ENCODE measurements at places on chromosomes 1 and 21.

DNA sequence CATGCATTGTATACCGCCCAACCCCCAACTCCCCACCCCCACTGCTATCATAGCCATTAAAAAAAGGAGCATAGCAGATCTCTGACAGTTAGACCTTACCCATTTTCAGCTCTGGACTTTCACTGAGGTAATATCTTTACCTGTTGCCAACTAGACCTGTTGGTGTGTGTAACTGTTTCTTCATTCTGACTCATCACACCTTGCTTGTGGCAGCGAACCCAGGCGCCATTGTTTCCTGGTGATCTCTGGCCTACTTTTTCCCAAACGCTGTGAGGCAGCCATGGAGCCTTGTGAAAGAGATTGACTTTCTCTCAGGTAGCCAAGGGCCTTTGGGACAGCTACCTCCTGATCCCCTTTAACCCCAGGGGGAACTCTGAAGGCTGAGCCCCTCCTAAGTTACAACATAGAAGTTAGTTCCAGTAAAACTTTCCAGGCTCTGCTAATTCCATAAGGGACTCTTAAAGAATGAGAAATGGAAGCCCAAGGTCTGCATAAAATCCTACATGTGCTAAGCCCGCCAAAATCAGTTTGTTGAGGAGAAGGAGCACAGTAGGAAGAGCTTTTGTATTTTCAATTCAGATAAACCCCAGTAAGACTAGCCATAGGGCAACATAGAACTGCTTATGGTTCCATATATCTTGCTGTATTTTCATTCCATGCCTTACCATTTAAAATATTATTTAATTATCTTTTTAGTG, 196.1 kb upstream of the CAMK1G start:
- DNase-seq, result no peak

DNA sequence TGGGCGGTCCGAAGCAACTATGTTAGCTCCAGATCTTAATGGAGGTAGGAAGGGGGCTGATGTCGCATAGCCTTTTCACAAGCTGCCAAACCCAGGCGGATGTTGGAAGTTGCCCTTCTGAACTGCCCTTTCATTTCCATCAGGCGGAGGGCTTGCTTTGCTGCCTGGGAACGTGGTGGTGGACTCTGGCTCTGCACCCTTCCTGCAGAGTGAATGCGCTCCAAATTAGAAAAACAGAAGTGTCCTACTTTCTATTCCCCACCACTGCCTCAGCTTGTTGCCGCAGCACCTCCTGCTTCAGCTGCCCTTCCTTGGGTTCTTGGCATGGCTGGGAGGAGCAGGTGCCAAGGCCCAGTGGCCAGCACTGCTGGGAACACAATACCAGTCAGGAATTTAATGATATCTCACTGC, 60.6 kb downstream of the AK4 start:
- DNase-seq, result no peak

DNA sequence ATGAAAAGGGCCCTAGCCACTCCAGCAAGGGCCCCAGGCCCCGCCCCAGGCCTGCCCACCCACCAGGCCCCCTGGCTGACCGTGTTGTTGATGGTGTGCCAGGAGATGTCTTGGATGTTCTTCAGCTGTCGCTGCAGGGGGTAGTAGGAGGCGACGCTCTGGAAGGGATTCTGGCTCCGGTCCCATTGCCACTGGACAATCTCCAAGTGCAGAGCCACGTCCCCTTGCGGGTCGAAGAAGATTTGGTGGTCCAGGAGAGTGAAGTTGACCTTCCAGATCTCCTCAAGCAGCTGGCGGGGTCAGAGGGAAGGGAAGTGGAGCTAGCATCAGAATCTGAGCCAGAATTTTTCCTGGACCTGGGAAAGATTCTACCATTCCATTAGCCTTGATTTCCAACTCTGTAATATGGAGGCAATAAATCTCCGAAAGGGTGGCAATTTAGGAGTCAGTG, 10.2 kb downstream of the TAS1R2 start:
- DNase-seq, result no peak

DNA sequence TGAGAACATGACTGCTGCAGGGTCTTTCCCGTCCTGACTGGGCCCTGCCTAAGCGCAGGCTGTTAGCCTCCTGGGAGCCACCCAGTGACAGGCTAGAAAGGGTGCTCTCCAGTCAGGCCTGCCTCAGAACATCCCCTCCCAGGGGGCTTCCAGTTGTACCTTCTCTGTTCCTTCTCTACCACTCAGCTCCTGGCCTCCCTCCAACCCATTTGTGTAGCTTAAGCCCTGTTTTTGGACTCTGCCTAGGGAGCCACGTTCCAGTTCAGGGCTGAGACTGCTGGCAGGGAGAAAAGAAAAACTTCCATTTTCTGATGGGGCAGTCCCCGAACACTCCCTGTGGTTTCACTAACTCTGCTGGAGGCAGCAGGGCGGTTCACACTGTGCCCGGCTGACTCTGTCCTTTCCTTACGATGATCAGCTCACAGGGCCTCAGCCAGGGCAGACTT, 15.3 kb upstream of the POU3F1 start:
- DNase-seq, result no peak

GRCh38 chr1:52532731-52533327, 20.1 kb downstream of the TUT4 start:
- no peak for DNase-seq

DNA sequence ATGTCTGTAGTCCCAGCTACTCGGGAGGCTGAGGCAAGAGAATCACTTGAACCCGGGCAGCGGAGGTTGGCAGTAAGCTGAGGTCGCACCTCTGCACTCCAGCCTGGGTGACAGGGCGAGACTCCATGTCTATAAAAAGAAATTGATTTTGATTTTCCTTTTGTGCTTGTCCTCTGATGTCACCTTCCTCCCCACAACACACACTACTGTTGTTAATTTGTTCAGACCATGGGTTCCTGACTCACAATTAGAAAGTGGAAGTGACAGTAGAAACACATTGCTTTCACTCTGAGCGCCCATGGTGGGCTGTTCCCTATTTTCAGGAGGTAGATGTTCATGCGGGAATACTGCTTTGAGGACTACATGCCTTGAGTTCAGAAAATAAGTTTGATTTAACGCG, 165.5 kb upstream of the KCNJ6 start:
- DNase-seq, result no peak

GRCh38 chr1:154972213-154972516, 1.6 kb upstream of the SHC1 start:
- no peak for DNase-seq

GRCh38 chr1:27391511-27392095, 819 bp upstream of the GPR3 start:
- peak; percentile 18 for DNase-seq

GRCh38 chr1:47705517-47706130, 267.8 kb downstream of the FOXD2 start:
- no peak for DNase-seq

GRCh38 chr1:77342745-77343144, 60.9 kb downstream of the AK5 start:
- DNase-seq, result no peak

- no peak for DNase-seq
Measured at GRCh38 chr21:16424331-16424751, 694.6 kb downstream of the USP25 start.

GRCh38 chr1:19086176-19086875, 123.7 kb downstream of the UBR4 start:
- no peak for DNase-seq

DNA sequence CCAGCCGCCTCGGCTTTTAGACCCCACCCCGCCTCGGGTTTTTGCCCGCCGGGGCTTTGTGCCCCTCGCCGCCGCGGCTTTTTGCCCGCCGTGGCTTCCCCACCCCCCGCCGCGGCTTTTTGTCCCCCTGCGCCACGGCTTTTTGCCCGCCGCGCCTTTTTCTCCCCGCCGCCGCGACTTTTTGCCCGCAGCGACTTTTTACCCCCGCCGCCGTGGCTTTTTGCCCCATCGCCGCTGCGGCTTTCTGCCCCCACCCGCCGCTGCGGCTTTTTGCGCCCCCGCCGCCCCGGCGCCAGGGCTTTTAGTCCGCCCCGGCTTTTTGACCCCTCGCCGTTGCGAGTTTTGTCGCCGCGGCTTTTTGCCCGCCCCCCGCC, 474.4 kb downstream of the FAM72C start:
- no peak for DNase-seq

GRCh38 chr21:32367158-32367557, 25.7 kb downstream of the URB1 start:
- no peak for DNase-seq

DNA sequence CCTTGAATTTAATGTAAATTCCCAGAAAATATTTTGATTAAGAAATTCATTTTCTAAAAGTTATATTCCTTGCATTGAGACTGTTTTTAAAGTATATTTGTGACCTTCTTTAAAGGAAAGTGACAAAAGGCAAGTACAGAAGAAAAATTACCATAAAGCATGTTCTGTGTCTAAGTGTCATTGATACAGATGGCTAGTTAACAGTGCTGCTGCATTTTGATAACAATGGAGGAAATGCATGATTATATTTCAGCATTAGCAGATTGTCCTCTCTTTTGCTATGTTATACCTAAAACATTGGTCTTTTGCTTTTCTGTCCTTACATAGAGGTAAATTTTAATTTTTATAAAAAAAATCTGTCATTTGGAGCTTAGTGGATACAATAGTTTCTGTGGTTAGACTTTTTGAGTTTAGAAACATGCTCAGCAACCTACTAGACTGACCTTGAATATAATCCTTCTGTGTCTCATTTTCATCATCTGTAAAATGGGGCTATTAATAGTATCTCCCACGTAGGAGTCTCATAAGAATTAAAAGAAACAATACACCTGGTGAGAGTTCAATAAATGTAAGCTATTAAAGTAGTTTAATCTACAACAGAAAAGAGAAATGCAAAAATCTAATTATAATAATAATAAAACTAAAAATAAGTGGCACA, 51.1 kb upstream of the RGS21 start:
- DNase-seq, result no peak

Data from amygdala (tissue), 56 donors.